Epithelial cell of proximal tubule (primary cell): ENCODE measurements at places on chromosomes 5 and 9. TPM values are rescaled to one million over a fixed set of nuclear protein-coding genes. Genes with fewer than 3 reads are reported as not detected.

DNA sequence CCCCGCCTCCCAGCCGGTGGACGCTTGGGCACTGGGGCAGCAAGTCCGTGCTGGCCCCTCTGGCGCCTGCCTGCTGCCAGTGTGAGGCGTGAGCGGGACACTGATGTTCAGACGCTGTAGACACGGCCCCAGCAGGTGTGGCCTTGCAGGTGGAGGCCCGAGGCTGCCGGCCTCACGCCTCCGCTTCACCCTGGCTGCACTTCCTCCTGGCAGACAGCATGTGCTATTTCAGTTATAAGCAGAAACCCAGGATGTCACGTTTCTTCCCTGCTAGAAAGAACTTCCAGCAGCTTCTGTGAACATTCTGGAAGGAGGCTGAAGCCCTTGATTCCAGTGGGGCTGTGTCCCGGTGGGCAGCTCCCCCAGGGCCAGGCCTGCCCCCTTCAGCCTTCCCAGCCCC, 114.8 kb upstream of the FCN2 start:
- DNase-seq: no peak

FABP6 gene
- not detected in 2 replicates for total RNA-seq

SLC22A4 gene
- 0.75 and 1.6 TPM in 2 replicates for total RNA-seq

POMT1 gene
- total RNA-seq: 20.9 and 22.4 TPM in 2 replicates

DNA sequence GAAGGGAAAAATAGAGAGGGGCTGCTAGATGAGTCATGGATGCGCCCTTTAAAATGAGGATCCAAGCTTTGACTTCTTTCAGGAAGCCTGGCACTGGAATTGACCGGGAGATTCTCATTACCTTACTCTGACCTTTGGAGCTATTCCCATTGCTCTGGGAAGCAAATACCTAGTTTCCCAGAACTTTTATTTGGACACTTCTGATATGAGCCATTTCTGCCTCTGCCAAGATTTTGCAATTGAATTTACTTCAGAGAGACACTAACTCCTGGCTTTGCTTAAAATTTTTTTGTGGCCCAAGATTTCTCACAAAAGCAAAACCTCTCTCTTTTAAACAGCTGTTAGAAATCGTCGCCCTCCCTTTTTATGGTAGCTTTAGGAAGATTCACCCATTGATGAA, 15.7 kb upstream of the AGXT2 start:
- DNase-seq: no peak

- DNase-seq: no peak
Measured at GRCh38 chr5:14240359-14240758, 97.2 kb downstream of the TRIO start.

DNA sequence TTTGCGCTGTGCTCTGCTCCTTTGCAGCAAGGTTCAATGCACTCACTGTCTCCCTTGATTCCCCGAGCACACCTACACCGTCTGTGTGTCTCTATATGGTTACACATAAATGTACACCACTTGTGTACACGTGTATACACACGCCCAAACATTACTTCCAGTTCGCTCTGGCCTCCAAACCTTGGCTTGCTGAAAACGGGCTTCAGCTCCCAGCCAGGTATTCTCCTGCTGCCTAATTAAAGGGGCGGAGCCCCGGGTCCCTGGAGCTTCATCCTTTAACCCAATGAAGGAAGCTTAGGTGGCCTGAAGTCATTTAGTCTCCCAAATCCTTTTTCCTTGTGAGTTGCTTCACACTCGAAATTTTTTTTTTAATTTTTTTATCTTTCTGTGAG, 4.6 kb downstream of the ISL1 start:
- DNase-seq: no peak

GRCh38 chr5:96072138-96072790, 110.6 kb upstream of the ELL2 start:
- DNase-seq: no peak

PBX3 gene
- 11.0 and 20.3 TPM in 2 replicates for total RNA-seq

GRCh38 chr5:119243888-119244287, 111.9 kb upstream of the TNFAIP8 start:
- DNase-seq: no peak

DNA sequence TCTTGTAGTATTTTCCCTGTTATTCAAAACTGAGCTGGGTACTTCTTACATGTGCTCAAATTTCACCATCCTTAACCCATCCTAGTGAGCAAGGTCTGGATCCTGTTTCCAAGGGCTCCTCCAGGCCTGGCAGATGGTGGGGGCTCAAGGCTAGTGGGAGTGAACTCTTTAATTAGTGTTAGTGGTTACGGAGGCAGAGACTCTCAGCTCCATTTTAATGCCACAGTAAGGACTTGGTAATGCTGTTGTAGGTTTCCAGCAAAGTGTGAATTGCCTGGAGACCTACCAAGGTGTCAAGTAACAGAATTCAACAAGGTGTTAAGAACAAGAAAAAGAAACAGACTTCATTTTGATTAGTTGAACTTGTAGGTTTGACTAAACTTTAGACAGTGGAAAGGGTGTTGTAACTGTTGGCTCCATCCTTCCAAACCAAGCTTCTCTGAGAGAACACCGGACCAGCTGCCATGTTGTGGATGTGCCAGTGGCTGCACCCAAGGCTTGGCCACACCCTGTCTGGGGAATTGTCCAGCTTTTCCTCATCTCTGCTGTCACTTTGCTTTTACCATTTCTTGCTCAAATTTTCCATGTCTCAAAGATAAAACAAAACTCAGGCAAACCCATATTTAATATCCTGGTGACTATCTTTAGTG, 98.7 kb downstream of the ADCY2 start:
- no peak for DNase-seq

- no peak for DNase-seq
Measured at GRCh38 chr9:115164511-115164974, 46.6 kb upstream of the TNC start.

RASGRF2 gene
- 2.6 and 9.0 TPM in 2 replicates for total RNA-seq

DNA sequence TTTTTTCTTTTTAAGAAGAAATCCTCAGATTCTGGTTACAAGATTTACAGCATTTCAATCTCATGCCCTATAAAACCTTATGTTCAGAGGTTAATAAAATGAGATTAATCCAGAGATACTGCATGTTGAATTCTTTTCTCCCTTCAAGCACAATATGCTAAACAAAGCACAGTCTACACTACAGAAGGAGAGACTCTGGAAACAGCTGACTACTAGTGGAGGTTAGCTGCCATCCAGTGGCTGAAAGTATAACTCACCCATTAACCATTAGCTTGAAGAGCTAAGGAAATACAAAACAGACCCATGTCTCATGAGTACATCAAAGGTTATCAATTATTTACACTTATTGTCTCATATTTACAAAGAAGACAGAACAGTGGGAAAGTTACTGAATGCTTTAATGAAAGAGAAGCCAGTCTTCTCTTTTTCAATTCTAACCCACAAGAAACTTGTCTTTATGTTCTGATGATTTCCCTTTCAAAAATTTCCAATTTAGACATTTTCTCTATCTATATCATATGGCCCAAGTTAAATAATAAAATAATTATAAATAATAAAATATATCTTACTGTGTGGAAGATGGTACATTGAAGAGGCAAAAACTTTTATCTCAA, 12.7 kb upstream of the DNAH5 start:
- DNase-seq: peak; percentile 45

NMUR2 gene
- 0.22 TPM in 1 of 2 replicates, not detected in the other for total RNA-seq

- no peak for DNase-seq
Measured at GRCh38 chr5:80409367-80409966, 1.6 kb downstream of the ZFYVE16 start.

BTNL8 gene
- total RNA-seq: not detected in 2 replicates
